Activated CD8-positive, alpha-beta T cell treated with anti-CD3 and anti-CD28 coated beads, Interleukin-2, amount 10 ng/mL, durations not matched to agents 7 days and 5 days (primary cell): ENCODE measurements at places on chromosomes 7 and 10. TPM values are rescaled to one million over a fixed set of nuclear protein-coding genes. Genes with fewer than 3 reads are reported as not detected.

Gene ZCWPW1
- 2.8 TPM for total RNA-seq

Gene EMX2
- total RNA-seq, result not detected

Gene NRP1
- total RNA-seq, result 0.11 TPM

Gene ZNF775
- 7.7 TPM for total RNA-seq

Gene RPA3
- 117 TPM for total RNA-seq

Gene ITGA8
- total RNA-seq, result not detected

Gene COL13A1
- not detected for total RNA-seq

Gene CDH23
- 4.7 TPM for total RNA-seq

Gene CLDN4
- total RNA-seq, result 0.29 TPM

Gene SPDYE11
- total RNA-seq, result not detected

Gene HYAL4
- total RNA-seq, result not detected

Gene TUBAL3
- not detected for total RNA-seq

Gene STEAP1B
- not detected for total RNA-seq
